ENCODE measurements at places on chromosomes 1 and 21.

DNA sequence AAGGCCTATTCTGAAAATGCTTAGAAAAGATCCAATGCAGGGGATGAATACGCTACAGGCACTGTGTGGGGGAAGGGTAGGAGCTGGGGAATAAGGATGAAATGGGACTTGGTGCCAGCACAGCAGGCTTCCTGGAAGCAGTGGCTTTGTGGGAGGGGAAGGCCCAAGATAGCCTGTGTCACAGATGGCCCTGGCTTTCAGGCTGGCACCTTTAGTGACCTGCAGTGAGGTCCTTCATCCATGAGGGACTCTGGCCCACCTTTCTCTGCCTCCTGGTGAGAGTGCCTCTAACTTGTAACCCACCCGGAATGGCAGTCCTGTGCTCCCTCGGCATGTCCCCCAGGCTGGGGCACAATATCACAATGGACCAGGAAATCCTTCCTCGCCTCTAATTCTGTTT is 919 bp downstream of the CHI3L1 start:
- DNase-seq = no peak

GRCh38 chr1:160451119-160451858 is 50.9 kb downstream of the VANGL2 start:
- DNase-seq = no peak

DNA sequence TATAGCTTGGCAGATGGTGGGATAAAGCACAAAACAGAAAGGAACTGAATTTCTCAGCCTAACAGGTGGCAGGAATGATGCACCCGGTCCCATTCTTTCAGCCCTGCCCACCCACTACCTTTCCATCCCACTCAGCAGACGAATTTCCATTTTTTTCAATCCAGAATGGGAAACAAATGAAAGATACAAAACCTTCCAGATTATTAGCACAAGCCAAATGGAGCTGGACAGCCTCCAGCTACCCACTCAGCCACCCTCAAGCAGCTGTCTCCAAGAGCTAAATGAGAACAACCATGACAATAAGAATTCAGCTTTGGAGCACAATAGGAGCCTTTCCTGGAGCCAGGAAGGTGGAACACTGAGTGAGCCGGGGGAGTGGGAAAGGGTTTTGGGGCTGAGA is 96.3 kb upstream of the ST6GALNAC5 start:
- DNase-seq = peak; percentile 14

GRCh38 chr1:153531638-153532037 is 4.2 kb downstream of the S100A6 start:
- DNase-seq = no peak

- DNase-seq = peak; percentile 90
These were observed at the start of gene SLC45A3 for GRCh38 chr1:205680073-205680851. TSS of gene SLC45A3 (minus strand) at chr1:205680509. CDS start at chr1:205664656, 15,853 bp downstream.

- DNase-seq = no peak
These were observed 63.6 kb downstream of the NIBAN1 start for GRCh38 chr1:184910691-184911091.

DNA sequence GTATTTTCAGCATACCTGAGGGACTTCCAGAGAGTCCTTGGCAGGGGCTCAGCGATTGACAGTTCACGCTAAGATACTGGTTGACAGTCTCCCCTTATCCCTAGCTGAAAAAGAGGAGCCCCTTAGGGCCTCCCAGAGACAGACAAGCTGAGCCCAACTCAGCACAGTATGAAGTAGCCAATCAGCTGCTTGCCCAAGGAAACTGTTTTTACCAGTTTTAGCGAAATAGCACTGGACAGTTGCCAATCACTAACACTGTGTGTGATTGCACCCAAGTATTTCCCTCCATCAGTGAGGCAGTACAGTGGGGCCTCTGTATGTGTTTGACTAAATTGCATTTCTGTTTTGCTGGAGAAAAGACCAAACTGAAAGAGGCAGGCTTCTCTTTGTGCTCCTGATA is 27.0 kb downstream of the KHDRBS1 start:
- no peak for DNase-seq

DNA sequence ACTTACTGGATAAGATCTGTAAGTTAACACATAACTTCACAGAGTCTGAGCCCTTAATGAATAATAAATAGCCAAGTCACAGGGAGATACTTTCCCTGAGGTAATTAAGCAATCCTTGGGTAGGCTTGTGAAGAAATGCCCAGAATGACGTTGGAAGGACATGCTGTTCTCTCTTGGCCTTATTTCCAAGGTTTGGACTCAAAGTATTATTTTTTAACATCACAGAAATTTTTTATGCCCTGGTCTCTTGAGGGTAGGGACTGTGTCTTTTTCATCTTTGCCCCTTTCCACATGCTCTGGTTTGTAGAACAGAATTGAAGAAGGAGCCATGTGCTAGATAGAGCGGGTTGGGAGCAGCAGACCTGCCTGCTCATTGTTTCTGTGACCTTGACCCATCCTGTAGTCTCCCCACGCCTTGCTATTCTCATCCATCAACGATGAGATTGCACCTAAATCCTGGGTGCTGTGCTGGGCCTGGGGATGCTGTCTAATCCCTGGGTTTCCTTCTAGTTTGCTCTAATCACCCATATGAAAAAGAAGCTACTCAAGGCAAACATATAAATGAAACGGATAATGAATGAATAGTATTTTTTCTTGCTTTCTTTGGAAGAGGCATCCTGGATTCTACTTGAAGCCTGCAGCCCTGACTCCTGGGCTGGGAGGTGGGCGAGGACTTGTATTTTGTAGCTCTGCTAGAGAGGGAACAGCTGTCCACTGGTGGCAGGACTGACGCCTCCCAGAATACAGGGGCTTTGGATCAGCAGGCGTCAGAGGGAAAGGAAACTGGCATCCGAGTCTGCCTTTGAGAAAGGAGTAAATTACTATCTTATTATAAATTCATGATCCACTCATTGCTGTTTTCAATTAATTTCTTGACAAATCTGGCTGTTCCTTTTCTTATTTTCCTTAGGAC is 17.5 kb upstream of the LAMTOR5 start:
- no peak for DNase-seq
